ENCODE measurements at places on chromosomes 16 and 17.
A peak's percentile ranks its signal among the peaks of the same experiment; 100 is the strongest.

- no peak for DNase-seq
Measured at GRCh38 chr16:19344224-19344801, 58.8 kb downstream of the CLEC19A start.

DNA sequence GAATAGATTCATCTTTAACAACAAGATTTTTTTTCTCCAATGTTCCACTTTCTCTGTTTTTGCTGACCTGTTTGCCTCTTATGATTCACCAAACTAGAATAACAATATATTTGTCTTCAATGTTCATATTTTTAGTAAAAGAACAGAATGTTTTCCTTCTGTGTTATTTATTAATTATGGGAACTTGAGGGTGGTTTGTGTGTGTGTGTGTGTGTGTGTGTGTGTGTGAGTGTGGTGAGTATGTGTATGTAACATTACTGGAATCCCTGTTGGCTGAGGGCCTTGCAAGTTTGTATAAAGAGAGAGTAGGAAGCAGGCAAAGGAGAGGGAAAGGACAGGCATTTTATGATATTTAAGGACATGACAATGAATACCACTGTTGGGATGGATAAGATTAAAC lies 13.8 kb downstream of the STXBP4 start:
- no peak for DNase-seq

- no peak for DNase-seq
Measured at GRCh38 chr17:72101526-72101925, 19.3 kb upstream of the SOX9 start.

DNA sequence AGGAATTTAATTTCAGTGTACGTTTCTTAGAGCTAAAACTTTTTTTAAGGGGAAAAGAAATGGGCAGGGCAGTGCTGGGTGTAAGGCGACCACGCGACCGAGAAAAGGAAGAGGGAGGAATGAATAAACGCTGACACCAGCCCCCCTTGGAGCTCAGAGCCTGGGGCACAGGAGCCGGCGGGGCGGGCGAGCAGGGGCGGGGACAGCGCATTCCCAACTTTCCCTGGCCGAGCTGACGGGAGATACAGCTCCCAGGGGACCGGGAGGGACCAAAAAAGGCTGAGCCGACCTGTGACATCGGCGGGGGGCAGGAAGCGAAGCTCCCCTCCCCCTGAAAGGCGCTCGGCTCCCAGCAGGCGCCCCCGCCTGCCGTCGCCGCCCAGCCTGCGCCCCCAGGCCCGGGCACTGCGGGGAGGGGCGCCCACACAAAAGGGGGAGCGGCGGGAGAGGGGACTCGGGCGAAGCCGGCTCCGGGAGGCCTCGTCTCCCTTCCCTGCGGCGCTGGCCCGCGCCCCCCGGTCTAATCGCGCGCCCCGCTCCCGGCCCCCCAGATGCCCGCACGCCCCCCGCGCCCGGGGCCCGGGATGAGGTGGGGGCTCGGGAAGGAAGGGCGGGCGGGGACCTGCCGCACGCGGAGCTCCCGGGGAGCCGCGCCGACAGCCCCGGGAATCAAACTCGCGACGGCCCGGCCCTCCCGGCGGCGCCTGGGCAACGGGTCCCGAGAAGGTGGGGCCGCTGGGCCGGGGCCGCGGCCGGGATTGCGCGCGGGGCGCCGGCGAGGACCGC lies 622 bp downstream of the CUEDC1 start:
- DNase-seq = peak; percentile 88

- DNase-seq = no peak
Measured at GRCh38 chr17:56822725-56823124, 11.0 kb downstream of the C17orf67 start.

- no peak for DNase-seq
Measured at GRCh38 chr16:80682421-80683070, 121.9 kb downstream of the CDYL2 start.

GRCh38 chr16:89821438-89822187 lies 5.2 kb upstream of the FANCA start:
- DNase-seq = no peak

GRCh38 chr16:30780549-30780948 lies 6.5 kb downstream of the ZNF629 start:
- no peak for DNase-seq

GRCh38 chr17:35094902-35095301 lies 24.8 kb downstream of the RAD51D start:
- no peak for DNase-seq

DNA sequence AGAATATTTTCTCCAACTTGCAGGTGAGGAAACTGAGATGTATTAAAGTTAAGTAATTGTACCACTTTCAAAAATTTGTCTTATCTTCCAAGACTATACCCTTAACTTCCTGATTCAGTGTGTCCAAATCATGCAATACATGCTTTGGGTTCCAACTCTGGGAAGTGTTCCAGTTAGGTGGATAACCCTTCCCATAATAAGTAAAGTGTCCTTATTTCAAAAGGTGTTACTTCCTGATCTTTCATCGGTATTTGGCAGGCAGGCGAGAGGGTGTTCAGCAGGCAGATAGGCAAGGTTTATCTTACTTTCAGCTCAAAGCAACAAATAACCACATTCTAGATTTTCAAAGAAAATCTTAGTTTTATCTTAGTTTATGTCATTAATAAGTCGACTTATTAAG lies 46.3 kb upstream of the ARHGAP44 start:
- DNase-seq = no peak

DNA sequence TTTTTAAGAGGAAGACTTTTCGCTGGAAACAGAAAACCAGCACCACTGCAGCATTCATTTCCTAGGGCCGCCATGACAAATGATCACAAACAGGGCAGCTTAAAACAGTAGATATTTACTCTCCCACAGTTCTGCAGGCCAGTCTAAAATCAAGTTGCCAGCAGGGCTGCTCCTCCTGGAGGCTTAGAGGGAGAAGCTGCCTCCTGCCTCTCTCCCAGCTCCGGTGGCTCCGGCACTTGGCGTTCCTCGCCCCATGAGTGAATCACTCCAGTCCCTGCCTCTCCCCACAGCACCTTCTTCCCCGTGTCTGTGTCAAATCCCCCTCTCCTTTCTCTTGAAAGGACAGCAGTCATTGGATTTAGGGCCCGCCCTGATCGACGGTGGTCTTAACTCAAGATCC lies 72.1 kb downstream of the SOCS1 start:
- no peak for DNase-seq

GRCh38 chr17:49130891-49131290 lies 1.7 kb upstream of the B4GALNT2 start:
- no peak for DNase-seq

DNA sequence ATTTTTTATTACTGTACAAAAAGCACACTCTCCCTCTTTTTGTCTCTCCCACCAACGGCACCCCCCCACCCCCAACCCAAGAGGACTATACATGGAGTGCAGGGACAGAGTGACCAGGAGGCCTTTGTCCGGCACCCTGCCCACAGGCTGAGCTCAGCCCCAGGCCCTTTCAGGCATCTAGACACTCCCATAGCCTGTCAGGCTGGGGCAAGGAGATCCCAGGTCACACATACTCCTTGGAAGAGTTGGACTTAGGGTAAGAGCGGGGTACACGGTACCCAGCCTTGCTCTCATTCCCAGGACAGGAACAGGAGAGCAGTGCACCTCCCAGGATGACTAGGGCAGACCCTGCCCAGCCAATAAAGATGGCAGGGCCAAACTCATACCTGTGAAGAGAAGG lies 2.1 kb downstream of the CLDN7 start:
- DNase-seq = no peak

DNA sequence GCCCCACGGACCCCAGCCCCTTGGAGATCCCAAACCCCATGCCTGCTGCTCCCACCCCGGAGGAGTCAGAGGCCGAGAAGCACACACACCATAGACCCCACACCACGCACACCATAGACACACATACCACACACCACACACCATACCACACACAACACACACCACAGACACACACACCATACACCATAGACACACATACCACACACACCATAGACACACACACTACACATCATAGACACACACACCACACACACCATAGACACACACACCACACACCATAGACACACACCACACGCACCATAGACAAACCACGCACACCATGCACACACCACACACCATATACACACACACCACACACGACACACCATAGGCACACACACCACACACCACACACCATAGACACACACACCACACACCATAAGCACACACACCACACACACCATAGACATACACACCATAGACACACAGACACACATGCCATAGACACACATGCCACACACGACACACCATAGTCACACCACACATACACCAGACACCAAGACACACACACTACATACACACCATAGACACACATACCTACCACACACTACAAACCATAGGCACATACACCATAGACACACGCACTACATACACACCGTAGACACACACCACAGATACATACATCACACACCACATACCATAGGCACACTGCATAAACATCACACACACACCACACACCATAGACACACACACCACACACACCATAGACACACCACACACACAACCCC lies 11.3 kb downstream of the TBC1D16 start:
- no peak for DNase-seq

DNA sequence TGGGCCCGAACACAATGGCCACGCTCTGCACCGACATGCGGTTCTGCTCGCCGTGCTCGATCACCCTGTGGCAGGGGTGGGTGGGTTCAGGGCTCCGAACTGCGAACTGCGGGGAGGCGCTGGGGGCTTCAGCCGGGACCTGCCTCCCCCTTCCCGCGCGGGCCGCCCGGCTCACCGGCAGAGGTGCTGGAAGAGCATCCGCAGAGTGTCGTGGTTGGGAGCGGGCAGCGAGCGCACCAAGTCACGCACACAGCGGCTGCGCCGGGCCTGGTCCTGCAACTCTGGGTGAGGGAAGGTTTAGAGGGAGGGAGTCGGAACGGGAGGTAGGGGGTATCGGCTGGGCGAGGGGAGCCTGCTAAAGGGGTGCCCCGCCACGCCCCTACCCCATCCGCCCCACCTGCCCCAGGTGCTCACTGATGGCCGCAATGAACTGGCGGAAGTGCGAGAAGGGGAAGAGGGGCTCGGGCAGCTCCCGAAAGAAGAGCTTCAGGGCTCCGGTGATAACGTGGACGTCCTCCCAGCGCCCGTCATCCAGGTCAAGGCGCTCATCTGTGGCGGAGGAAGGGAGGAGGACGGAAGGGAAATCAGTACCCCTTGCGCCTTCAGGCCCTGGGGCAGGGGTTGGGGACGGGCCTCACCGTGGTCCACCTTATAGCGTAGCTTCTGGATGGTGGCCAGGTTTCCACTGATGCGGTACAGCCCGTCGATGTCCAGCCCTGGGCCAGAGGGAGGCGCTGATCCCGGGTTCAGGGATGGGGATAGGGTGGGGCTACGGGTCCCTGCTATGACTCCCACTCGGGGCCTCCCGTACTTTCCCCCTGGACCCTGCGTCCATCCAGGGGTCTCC lies 36.9 kb downstream of the ARHGAP27 start:
- no peak for DNase-seq

GRCh38 chr16:67150047-67150832 lies 558 bp downstream of the B3GNT9 start:
- DNase-seq = peak; percentile 61

DNA sequence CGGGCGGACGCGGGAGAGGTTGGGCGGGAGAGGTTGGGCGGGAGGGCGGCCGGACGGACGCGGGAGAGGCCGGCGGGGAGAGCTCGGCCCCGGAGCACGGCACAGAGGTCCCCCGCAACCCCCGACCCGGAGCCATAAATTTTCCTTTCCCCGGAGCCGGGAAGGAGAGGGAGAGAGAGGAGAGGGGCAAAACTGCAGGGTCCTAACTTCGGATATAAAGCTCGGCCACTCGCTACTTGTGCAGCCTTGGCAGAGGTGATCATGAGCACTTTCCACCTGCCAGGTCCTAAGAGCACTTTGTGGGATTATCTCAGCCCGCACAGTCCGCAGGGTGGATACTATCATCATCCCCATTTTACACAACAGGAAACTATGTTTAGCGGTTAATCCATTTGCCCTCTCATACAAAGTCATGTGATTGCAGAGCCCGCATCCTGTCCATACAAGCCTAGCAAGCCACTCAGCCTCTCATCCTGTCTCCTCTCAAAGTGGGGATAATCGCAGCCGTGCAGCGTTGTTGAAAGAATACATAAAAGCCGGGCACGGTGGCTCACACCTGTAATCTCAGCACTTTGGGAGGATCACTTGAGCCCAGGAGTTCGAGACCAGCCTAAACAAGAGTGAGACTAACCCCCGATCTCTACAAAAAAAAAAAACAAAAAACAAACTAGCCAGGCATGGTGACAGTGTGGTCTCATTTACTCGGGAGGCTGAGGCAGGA lies 780 bp upstream of the DCAKD start:
- DNase-seq = no peak

GRCh38 chr16:730666-731509 lies 4.0 kb downstream of the HAGHL start:
- no peak for DNase-seq

GRCh38 chr16:67741118-67741517 lies 22.0 kb upstream of the GFOD2 start:
- DNase-seq = no peak
